ENCODE measurements at places on chromosomes 16 and 17.

GRCh38 chr17:19244781-19245180, 7.6 kb downstream of the EPN2 start:
- no peak for DNase-seq

DNA sequence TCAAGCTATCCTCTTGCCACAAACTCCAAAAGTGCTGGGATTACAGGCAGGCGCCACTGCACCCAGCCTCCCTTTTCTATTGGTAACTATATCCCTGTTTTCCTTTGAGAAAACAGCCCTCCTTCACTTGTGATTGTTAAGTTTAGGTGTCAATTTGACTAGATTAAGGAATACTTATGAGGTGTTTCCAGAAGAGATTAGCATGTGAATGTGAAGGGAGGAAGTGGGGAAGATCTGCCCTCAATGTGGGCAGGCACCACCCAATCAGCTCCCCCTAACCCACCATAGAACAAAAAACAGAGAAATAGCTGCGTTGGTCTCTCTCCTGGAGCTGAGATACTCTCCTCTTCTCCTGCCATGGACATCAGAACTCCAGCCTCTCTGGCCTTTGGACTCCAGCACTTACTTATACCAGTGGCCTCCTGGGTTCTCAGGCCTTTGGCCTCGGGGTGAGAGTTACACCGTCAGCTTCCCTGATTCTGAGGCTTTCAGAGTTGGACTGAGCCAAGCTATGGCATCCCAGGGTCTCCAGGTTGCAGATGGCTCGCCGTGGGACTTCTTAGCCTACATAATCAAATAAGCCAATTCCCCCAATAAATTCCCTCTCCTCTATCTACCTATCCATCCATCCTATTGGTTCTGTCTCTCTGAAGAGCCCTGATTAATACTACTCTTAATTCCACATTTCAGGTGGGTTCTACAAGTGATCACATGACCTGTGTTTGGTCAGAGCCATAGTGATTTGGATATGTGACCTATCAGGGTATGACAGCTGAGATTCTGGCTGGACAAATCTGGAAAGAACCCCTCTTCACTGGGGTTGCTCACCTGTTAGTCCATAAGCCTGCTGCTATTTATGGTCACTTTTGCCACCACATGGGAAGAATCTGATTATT, 12.0 kb upstream of the STAT3 start:
- peak; percentile 27 for DNase-seq

- DNase-seq: no peak
Measured at GRCh38 chr17:70407506-70407905, 238.2 kb downstream of the KCNJ2 start.

DNA sequence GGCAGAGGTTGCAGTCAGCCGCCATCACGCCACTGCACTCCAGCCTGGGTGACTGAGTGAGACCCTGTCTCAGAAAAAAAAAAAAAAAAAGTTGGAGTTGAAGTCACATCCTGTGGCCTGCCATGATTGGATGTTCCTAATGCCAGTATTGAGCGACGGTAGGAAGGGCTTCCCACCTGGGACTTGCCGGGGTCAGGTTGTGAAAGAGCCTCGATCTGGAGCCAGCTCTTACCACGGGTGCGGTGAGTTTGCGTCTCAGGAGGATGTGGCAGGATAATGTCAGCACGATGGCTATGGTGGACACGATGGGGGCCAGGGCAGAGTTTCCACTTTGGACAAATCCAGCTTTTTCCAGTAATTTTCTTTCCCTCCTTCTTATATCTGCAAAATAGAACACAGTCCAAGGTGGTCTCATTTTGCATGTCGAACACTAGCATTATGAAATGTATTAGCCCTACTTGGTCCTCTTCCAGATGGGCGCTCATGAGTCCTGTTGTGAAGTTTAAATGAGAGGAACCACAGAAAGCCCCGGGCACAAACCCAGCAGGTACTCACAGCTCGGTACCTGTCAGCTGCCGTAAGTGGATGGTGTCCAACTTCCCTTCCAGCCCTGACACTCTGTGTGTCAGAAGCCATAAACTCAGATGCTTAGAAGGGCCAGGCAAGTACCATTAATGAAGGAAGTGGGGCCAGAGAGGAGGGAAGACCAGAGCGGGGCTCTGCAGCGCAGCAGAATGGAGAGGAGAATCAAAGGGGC, 22.2 kb downstream of the ABCC12 start:
- no peak for DNase-seq

DNA sequence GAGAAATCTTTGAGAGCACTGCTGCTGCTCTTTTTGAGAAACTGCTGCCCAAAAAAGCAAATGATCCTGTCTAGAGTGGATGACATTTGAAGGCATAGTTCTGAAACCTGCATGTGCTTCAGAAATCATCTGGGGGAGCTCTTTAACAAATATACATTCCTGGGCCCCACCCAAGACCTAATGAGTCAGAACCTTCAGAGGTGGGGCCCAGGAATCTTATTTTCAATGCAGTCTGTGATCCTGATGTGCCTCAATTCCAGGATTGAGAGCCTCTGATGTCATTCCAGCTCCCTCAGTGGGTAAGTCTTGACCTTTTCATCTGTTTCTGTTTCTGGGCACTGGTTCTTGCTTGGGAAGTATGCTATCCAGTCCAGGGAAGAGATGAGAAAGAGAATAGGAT, 42.3 kb downstream of the HNF1B start:
- DNase-seq: no peak

- DNase-seq: no peak
Measured at GRCh38 chr17:17814162-17815061, 22.4 kb downstream of the SREBF1 start.

- DNase-seq: no peak
Measured at GRCh38 chr16:87582216-87582965, 19.9 kb upstream of the JPH3 start.

DNA sequence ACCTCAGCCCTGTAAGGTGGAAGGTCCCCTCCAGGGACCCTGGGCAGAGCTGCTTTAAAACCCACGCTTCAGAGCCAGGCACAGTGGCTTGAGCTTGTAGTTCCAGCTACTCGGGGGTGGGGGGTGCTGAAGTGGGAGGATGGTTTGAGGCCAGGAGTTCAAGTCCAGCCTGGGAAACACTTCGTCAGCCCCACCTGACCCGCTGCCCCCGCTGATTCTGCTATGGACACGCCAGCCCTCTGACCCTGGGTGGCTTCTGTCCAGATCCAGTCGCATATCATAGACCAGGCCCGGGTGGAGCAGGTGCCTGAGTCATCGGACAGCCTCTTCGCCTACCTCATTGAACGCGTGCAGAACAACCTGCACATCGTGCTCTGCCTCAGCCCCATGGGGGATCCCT, 35.2 kb upstream of the KDM6B start:
- no peak for DNase-seq

DNA sequence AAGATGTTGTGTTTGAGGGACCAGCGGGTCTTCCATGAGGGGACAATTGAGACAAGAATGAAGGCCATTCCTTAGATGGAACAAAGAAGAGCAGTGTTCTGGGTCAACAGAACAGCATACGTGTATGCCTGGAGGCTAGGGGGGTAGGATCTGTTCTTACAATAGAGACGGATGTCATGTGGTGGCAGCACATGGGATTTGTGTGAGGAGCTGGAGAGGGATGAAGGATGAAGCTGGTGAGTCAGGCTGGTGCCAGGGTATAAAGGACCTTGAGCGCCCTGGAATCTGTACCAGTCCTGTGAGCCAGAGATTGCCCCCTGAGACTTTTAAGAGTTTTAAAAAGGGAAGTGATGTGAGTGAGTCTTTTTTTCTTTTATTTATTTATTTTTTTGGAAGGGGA, 22.8 kb upstream of the WFDC1 start:
- DNase-seq: no peak

GRCh38 chr17:57708410-57708809, 36.7 kb downstream of the CCDC182 start:
- no peak for DNase-seq

GRCh38 chr16:65598621-65599020, 476.8 kb upstream of the CDH11 start:
- no peak for DNase-seq

GRCh38 chr17:39675390-39676082, 7.3 kb downstream of the PNMT start:
- no peak for DNase-seq

DNA sequence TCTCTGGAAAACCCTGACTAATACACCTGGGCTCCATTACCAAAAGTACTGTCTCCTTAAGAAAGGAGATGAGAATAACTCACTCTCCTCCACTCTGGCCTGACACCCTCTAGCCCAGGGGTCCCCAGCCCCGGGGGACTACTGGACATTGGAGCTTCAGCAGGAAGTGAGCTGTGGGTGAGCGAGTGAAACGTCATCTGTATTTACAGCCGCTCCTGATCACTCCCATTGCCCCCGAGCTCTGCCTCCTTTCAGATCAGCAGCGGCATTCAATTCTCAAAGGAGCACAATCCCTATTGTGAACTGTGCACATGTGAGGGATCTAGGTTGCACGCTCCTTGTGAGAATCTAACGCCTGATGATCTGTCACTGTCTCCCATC, 126.3 kb upstream of the TNRC6C start:
- no peak for DNase-seq

DNA sequence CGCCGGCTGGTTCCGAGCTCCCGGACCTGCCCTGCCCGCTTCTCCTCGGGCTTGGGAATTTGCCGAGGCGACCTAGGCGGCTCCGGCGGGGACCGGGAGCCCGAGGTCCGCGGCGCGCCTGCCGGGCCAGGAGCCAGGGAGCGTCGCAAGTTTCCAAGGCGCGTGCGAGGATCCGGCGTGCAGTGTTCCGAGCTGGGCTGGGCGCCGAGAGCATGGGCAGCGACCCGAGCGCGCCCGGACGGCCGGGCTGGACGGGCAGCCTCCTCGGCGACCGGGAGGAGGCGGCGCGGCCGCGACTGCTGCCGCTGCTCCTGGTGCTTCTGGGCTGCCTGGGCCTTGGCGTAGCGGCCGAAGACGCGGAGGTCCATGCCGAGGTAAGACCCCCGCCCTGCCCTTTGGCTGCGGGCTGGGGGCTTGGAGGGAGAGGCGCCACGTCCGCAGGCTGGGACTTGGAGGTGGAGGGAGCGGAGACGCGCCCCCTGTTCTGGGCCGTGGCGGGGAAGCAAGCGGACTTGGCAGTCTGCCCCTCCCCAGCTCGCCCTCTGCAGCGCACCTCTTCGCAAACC, 668 bp downstream of the MMP15 start:
- DNase-seq: peak; percentile 46

DNA sequence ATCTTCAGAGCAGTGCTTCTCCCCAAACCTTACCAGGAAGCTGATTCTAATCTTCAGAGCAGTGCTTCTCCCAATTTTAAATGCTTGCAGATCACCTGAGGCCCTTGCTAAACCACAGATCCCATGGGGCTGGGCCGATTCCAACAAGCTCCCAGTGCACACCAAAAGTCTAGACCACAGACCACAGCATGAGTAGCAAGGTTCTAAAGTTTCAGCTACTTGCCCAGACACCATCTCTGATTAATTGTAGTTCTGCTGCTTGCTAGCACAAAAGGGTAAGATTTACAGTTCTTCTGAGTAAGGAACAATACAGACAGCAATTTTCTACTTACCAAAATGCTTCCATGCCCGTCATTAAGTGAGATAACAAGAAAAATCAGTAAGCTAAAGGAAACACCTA, 12.2 kb downstream of the CLEC3A start:
- DNase-seq: no peak

DNA sequence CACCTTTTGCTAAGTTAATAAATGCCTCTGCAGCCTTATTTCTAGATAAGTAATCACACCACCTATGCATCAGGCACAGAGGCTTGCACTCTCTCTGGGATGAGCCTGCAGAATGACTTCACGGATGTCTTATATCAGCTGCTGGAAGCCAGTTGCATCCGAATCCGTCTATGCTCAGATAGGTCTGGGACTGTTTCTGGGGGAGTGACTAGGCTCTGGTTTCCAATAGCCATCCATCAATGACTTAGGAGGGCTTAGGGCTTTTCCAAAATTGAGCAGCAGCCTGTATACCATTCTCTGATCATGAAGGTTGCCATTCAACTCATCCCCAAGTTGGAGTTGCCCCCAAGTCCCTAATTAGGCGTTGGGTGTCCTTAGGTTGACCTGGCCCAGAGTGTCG, 113.3 kb upstream of the ERCC4 start:
- DNase-seq: no peak
